ENCODE measurements at places on chromosomes 12 and 14.

GRCh38 chr12:12399776-12400305 lies 43.0 kb downstream of the BORCS5 start:
- no peak for DNase-seq

DNA sequence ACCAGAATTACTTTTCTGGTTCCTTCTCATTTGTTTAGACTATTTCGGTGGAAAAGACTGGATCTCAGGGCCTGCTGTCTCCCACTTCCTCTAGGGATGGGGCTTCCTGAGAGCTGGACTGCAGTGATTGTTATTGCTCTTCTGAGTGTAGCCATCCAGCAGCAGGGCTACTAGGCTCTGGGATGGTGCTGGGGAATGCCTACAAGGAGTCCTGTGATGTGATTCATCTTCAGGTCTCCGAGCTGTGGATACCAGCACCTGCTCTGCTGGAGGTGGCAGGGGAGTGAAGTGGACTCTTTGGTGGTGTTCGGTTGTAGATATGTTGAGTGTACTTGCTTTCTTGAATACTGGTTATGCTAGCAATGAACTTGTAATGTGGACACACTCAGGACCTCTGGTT lies 42.7 kb downstream of the AEBP2 start:
- DNase-seq: no peak

- DNase-seq: no peak
These were observed 82.0 kb downstream of the PRKCH start for GRCh38 chr14:61403411-61403810.

GRCh38 chr14:24064091-24064795 lies 7.1 kb upstream of the CPNE6 start:
- DNase-seq: no peak

GRCh38 chr12:132400011-132400641 lies 70.7 kb upstream of the GALNT9 start:
- no peak for DNase-seq

GRCh38 chr12:69096669-69097335 lies 142.6 kb upstream of the CPSF6 start:
- DNase-seq: no peak

- no peak for DNase-seq
These were observed 14.8 kb downstream of the PLEKHA5 start for GRCh38 chr12:19144287-19144686.

DNA sequence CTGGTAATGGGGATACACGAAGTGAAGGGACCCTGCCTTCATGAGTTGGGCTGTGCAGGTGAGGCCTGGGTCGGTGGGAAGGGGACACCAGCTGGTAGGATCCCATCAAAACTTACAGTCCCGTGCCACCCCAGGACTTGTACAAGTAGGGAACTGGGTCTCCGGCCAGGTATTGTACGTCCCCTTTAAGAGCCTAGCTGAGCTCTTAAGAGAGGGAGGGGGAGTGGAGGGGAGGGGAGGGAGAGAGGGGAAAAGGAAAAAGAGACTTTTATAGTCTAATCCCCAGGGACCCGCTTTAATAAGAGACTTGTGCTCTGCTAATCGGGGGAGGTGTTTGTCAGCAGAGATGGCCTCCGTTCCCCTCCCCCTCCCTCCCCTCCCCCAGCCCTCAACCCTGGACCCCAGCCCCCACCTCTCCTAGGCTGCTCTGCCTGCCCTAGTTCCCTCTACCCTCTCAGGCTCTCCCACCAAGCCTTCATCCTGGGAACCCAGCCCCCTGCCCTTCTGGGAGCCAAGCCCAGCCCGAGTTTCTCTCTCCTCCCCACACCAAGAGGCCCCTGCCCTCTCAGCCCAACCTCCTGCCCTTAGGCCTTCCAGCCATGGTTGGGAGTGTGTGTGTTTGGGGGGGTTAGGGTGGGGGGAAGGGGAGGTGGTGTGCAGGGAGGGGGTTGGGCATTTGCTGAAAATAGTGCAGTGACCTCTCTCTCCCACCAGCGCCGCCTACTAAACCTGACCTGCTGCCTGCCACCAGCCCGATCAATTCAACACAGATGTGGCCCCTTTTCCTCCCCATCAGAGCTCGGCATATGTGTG lies 2.6 kb downstream of the GDF11 start:
- no peak for DNase-seq

DNA sequence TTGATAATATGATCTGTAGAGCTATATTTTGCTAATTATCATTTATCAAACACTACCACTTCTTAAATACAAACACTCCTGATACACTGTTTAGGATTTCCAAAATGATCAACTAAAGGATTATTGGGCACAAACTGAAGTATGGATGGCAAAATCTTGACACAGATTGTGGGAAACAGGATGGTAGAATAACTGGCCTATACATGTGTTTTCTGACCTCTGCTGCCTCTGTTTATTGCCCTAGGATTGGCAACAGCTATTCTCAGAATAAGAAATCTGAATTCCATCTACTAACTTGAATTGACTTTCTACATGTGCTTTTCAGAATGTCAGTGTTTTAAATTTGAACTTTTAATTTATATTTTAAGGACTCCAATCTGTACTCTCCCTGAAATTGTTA lies 209.1 kb downstream of the MED13L start:
- DNase-seq: no peak

DNA sequence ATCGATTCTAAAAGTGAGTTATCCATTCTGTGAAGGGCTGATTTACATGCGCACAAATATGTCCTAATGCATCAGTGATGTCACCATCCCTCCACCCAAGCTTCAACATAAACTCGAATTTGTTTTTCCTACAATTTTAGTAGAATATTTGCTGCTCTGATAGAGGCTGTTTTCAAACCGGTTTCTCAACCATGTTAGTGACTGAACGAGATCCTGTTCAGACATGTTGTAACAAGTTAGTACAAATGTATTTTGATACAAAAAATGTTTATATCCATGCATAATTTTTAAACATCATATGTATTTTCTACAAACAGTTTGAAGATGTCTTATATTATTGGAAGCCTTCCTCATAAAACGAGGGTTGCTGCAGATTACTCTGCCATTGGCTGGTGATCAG lies 12.7 kb upstream of the PRB2 start:
- DNase-seq: no peak

GRCh38 chr14:94101748-94102147 lies 8.8 kb upstream of the IFI27 start:
- no peak for DNase-seq

GRCh38 chr14:35406506-35407305 lies 2.2 kb upstream of the NFKBIA start:
- no peak for DNase-seq
